ENCODE measurements at places on chromosomes 2 and 18.
A peak's percentile ranks its signal among the peaks of the same experiment; 100 is the strongest.

- DNase-seq, result no peak
Observed at GRCh38 chr2:158760887-158761286, 34.2 kb upstream of the DAPL1 start.

DNA sequence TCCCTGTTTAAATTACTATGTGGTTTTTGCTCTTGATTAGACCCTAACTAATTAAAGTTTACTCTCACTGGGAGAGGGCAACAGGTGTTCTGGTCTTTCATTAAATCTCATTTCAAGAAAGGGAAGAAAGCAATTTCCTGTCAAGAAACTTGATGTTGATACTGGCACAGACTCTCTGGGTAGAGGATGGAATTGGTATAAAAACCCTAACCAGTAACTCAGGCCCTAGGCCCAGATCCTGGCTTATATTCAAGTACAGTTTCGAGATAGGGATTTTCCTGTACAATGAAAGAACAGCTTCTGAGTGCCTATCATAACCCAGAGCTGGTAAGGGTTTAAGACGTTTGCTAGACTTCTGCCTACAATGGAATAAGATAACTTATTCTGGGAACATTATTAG is 61.6 kb upstream of the ACYP2 start:
- DNase-seq, result no peak

GRCh38 chr2:28271919-28272250 is 120.8 kb upstream of the FOSL2 start:
- DNase-seq, result no peak

- no peak for DNase-seq
Observed at GRCh38 chr2:168456521-168457189, 583 bp downstream of the CERS6 start.

- no peak for DNase-seq
Observed at GRCh38 chr2:174659069-174659900, 61.7 kb upstream of the WIPF1 start.

- no peak for DNase-seq
Observed at GRCh38 chr2:200662727-200663126, 76.9 kb downstream of the AOX1 start.

- DNase-seq, result no peak
Observed at GRCh38 chr2:235143789-235144188, 192.0 kb downstream of the SH3BP4 start.

DNA sequence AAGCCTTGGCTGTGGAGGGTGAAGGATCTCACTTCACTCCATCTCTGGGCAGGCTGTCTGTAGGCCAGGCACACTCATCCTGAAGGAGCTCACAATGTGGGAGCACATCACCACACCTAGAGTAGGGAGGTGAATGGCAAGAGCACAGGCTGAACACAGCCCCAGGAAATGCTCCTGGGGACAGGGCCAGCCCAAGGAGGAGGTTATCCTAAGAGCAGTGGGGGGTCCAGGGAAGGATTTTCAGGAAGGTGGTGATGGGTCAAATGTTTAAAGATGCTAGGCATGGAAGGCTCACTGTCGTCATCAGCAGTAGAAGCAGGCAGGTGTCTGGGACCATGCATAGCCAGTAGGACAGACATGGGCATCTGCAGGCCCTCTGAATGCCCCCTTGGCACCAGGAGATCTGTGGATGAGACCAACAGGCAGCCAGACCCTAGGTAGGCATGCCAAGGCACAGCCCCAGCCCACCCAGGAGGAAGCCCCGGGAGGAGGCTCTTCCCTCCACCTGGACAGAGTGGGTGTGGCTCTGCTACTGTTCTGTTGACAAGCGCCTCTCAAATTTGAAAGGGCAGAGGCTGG is 91.7 kb upstream of the RAB6C start:
- no peak for DNase-seq

GRCh38 chr2:32061973-32062861 is 1.1 kb upstream of the SPAST start:
- DNase-seq, result peak; percentile 19

GRCh38 chr18:23094411-23095190 is 40.7 kb upstream of the CABLES1 start:
- DNase-seq, result no peak

DNA sequence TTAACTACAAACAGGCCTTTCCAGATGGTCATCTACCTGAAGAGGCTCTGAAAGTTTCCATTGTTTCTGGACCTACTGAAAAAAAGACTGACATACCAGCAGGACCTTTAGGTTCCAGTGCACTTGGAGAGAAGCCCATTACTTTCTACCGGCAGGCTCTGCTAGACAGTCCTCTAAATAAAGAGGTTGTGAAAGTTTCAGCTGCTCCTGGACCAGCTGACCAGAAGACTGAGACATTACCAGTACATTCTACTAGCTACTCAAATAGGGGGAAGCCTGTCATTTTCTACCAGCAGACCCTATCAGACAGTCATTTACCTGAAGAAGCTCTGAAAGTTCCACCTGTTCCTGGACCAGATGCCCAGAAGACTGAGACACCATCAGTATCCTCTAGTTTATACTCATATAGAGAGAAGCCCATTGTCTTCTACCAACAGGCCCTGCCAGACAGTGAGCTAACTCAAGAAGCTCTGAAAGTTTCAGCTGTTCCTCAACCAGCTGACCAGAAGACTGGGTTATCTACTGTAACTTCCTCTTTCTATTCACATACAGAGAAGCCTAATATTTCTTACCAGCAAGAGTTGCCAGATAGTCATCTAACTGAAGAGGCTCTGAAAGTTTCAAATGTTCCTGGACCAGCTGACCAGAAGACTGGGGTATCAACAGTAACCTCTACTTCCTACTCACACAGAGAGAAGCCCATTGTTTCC is 65.8 kb downstream of the ALMS1 start:
- no peak for DNase-seq

DNA sequence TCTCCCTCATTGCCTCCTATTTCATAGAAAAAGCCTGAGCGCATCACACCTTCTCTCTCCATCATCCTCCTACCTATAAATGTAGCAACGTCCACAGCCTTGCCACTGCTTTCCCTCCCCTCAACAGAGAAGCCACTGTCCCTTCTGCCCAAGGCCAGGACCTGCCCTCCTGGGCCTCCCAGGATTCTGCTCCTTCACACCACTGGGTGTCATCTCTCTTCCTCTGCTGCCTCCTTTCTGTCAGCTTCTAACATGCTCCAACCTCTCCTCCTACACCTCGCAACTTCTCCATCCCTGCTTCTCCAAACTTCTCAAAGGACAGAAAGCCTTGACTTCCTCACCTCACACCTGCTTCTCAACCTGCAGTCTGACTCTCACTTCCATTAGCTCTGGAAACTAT is 21.2 kb upstream of the ME2 start:
- DNase-seq, result no peak

DNA sequence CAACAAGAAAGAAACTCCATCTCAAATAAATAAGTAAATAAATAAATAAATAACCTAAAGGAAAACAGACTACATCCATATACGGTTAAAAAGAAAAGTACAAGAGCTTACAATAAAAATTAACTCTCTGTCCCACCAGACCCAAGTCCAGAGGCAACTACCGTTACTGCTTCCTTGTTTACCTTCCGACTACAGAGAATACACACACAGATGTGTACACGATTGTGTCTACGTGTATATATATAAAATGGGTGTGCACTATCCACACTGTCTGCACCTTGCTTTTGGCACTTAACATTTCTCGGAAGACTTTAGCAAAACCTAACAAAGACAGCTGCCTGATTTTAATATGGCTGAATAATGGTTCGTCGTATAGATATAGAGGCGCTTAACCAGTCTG is 69.9 kb downstream of the ACTR2 start:
- DNase-seq, result no peak

DNA sequence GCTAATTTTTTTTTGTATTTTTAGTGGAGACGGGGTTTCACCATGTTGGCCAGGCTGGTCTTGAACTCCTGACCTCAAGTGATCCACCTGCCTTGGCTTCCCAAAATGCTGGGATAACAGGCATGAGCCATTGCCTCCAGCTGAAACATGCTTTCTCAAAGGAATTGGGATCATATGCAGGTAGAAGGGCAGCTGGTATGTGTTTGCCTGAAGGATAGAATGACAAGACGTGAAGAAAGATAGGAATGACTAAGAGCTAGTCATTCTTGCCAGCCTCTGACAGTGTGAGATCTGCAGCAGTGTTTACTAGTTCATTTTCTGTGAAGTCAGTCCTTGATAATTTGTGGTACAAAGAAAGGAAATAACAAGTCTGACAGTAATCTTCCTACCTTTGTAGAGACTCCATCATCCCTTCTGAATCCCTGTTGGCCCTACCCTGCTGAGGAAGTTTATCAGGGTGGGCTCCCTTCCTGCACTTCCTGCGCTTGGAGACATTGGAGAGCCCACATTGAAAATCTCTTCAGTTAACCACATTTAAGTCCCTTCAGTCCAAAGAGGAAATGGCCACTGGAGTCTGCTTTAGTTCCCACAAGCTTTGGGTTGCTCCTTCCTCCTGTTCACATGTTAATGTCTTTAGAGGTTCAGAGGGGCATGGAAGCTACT is 14.7 kb downstream of the CFLAR start:
- no peak for DNase-seq

- DNase-seq, result no peak
Observed at GRCh38 chr2:239816576-239817467, 208.3 kb downstream of the NDUFA10 start.

DNA sequence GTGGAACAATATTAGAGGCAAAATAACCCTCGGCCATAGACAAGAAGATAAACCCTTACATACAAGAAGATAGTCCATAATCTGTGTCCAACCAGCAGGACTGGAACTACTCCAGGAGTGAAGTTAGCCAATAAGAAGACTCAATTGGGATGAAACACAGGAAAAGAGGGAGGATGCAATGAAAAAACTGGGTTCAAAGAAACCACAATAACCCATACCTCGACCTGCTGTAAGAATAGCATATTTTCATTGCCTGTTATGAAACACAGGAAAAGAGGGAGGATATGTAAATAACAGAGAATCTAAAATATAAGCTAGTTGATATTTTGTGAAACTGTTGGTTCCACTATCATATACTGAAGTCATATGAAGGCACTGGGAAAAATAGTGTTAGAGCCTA is 87.1 kb upstream of the CSRNP3 start:
- no peak for DNase-seq

DNA sequence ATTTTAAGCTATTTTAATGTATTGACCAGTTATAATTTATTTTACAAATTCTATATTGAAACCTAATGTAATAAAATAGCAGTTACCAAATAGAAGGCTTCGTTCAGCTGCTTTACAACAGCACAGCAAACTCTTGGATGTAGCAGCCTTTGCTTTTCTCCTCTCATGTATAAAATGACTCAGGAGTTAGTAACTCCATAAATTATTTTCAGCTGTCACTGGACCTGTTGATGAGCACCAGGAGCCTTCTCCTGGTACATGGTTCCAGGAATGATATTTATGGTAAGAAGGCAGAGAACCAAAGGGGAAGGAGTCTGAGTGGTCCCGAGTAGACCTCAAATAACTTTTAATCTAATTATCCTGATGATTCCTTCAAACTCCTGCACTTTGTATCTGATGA is 256.4 kb upstream of the NETO1 start:
- DNase-seq, result no peak

- no peak for DNase-seq
Observed at GRCh38 chr2:239688122-239688681, 287.4 kb upstream of the HDAC4 start.

- no peak for DNase-seq
Observed at GRCh38 chr2:75870651-75871137, 160.0 kb upstream of the GCFC2 start.

DNA sequence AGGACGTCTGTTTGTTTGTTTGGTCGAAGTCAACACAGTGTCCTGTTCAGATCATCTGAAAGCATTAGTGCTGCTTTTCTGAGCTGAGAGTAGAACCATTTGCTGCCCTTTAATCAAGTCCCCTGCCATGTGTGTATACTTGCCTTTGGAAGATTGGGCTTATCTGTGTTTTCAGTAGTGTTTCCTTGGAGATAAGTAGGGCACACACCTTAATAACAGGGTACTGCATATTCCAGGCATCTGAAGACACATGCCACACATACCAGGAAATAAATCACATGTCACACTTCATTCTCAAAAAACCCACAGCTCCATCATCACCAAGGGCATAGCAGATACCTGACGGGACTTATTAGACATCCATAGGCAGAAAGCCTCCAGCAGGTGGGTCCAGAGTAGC is 157.4 kb downstream of the SOX11 start:
- no peak for DNase-seq

DNA sequence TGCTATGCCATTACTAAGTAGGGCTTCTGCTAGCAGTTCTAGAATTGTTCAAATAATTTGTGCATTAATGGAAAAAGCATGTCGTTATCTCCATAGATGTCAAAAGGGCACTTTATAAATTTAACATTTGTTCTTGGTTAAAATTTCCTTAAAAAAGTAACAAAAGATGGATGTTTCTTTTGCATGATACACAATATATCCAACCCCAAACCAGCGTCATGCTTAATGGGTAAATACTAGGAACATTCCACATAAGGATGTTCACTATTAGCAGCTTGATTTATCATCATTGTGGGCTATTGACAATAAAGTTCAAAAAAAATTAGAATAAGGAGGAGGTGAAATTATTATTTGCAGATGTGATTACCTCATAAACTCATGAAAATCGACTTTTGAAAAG is 79.7 kb downstream of the GREB1L start:
- DNase-seq, result no peak

- no peak for DNase-seq
Observed at GRCh38 chr18:48742706-48743475, 204.1 kb downstream of the CTIF start.

DNA sequence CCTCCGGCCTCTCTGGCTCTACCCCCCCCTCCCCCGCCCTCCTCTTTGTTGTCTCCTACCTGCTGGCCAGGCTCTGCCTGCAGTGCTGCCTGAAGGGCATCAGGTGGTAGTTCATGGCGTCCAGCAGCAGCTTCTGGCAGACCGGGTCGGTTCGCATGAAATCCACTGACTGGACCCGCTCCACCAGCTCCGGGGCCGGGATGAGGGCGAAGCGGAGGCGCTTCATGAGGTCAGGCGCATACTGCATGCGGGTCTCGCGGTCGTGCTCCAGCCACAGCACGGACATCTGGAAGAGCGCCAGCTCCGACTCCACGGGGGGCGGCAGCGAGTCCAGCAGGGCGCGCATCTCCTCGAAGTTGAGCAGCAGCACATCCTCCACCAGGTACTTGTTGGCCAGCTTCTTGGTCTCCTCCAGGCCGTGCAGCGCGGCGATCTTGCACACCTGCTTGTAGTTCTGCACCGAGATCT is 3.2 kb downstream of the KLHL14 start:
- DNase-seq, result peak; percentile 62
